Activated T-helper 9 cell treated with anti-CD3 and anti-CD28 coated beads, Interleukin-2, amount 50 U/mL, for 16 hours (primary cell): ENCODE measurements at places on chromosomes 6 and 20.

- no peak for DNase-seq
These were observed 183.3 kb downstream of the FOXC1 start for GRCh38 chr6:1792989-1793388.

GRCh38 chr20:21436205-21436604, 38.9 kb upstream of the NKX2-4 start:
- DNase-seq, result no peak

DNA sequence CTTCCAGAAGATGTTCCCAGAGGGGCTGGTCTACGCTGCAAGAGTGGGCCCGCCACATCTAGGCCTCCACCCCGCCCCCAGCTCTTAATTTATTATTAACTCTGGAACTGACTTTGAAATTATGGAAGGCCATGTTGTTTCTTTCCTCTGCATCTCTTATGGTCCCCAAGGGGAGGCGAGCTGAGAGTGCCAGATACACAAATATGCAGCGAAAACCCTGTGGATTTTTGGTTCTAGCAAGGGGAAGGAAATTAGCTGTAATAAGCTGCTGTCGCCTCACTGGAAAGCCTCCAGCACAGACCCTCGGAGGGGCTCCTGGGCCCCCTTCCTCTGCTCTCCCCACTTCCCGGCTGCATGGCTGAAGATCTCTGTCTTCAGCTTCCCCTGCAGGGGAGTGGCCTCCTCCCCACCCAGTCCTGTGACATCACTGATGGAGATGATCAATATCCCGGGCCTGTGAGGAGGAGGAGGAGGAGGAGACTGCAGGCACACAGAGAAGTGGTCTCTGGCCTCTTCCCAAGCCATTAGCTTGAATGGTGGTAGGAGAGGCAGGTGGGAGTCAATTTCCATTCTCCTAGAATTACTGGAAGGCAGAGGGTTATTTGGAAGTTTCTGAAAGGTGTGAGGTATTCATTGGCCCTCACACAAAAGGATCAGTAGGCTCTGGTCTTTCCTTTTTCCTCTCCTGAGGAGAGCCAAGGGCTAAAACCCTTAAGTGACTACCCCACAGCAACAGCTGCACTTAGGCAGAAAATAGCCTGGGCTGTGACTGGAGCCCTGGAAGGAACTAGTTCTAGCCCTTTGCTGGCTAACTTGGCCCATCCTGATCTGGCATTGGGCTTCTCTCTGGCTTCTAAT, 39.7 kb upstream of the CCDC167 start:
- no peak for DNase-seq

DNA sequence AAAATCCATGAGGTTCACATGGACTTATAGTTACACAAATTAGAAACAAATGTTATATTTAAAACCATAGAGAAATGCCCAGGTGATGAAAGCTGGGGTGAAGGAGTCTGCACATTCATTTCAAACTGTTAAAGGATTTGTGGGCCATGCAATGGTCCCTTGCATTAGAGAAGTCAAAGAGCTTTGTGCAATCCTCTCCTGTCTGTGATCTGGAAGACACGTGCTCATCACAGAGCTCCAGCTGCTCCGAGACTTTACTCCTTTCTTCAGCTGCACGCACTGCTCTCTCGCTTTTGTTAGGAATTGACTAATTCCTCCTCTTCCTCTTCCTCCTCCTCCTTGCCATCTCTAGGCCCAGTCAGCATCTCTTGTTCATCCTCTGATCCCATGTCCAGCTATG, 4.1 kb upstream of the AIF1 start:
- no peak for DNase-seq

DNA sequence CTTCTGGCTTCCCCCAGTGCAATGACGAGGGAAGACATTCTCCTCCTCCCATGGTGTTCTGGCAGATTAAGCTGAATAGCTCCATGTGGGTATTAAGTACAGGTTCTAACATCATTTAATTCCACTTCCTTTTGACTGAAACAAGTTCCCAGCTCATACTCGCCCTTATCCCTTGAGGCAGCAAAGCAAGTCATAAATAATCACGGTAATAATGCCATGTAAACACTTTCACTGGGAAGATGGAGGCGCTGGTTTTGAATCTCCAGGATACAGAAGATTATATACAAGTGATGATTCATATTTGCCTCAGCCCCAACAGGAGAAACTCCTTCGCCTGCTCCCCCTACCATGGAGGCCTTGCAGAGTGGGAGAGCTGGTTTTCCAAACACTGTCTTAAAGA, 141.3 kb downstream of the PXDC1 start:
- no peak for DNase-seq

DNA sequence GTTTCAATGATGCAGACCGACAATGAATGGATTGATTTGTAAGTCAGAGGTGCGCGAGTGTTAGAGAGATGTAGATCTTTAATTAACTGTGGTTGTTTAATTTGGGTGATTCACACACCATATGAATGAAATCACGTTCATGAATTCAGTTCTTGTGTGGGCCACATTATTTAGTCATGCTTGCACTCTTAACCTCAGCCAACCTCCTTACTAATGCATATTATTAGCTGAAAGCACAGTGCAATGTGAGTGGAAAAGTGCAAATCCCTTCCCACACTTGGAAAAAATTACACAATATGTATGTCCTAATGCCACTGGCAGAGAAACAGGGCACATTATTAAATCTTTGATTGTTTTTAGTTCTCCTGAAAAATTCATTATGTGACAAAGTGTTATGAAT, 512.5 kb downstream of the BCKDHB start:
- DNase-seq, result no peak

- DNase-seq, result no peak
These were observed 170.9 kb downstream of the ARHGAP18 start for GRCh38 chr6:129539032-129539431.

GRCh38 chr20:11337361-11338130, 580.1 kb upstream of the BTBD3 start:
- DNase-seq, result no peak

GRCh38 chr6:157787080-157787479, 36.0 kb upstream of the SNX9 start:
- DNase-seq, result no peak

DNA sequence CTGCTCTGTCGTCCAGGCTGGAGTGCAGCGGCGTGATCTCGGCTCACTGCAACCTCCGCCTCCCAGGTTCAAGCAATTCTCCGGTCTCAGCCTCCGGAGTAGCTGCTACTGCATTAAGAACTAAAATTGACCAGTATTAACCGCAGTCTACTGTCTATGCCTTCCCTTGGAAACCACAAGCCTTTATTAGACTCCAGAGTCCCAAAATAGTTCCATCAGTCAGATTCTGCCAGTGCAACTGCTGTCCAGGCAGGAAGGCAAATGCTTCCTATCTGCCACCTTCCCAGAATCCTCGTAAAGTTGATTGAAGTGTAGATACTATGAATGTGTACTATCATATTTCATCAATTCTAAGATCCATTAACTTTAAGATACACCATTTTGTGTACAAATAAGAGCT, 16.7 kb downstream of the KAT14 start:
- no peak for DNase-seq

- no peak for DNase-seq
These were observed 12.5 kb upstream of the TMEM30A start for GRCh38 chr6:75296811-75297779.

DNA sequence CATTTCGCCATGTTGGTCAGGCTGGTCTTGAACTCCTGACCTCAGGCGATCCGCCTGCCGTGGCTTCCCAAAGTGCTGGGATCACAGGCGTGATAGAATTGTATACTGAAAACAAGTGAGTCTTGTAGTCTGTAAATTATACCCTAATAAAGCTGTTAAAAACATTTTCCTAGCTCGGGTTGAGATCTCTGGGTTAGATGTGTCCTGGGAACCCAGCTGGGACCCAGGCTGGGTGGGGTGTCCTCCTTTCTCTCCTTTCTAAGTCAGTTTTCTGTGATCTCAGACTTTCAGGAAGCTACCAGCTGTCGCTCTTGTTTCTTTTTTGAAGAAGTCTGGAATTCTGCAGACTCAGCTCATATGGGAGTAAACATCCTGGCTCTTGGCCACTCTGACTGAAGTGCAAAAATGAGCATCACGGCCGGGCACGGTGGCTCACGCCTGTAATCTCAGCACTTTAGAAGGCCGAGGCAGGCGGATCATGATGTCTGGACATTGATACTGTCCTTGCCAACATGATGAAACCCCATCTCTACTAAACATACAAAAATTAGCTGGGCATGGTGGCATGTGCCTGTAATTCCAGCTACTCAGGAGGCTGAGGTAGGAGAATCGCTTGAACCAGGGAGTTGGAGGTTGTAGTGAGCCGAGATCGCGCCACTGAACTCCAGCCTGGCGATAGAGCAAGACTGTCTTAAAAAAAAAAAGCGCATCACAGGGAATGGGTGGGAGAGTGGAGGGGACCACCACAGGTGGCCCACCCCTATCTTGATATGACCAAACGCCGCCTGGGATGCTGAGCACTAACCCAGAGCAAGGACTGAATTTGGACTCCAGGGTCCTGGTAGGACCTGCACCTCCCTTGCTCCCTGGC, 9.9 kb upstream of the PCIF1 start:
- DNase-seq, result no peak

- no peak for DNase-seq
These were observed 97.8 kb downstream of the NOL4L start for GRCh38 chr20:32487381-32487780.

DNA sequence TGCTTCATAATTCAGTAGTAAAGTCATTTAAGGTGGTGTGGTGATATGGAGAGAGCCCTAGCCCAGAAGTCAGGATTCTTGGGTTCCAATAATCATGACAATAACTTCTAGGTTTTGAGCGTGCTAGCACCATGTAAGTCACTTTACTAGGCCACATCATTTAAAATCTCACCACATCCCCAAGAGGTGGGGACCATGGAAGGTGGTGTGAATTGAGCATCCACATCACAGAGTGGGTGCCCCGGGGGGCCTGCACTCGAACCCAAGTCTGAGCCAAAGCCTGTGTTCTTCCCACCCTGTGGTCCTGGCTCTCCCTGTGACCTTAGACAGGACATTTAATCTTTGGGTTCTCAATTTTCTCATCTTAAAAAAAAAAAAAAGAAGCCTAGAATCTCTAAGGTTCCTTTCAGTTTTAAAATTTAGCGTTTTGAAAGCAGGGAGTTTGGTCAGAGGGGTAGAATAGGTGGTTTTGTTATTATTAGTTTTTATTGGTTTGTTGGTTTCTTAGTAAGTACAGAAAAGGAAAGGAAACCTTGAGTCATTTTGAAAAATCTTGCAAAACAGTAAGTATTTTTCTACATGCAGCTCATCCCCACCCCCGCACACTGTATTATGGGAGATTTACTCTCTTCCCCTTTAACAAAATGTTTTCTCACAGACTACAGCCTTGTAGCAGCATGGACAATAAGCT, 26.4 kb downstream of the ARMC2 start:
- peak; percentile 37 for DNase-seq

DNA sequence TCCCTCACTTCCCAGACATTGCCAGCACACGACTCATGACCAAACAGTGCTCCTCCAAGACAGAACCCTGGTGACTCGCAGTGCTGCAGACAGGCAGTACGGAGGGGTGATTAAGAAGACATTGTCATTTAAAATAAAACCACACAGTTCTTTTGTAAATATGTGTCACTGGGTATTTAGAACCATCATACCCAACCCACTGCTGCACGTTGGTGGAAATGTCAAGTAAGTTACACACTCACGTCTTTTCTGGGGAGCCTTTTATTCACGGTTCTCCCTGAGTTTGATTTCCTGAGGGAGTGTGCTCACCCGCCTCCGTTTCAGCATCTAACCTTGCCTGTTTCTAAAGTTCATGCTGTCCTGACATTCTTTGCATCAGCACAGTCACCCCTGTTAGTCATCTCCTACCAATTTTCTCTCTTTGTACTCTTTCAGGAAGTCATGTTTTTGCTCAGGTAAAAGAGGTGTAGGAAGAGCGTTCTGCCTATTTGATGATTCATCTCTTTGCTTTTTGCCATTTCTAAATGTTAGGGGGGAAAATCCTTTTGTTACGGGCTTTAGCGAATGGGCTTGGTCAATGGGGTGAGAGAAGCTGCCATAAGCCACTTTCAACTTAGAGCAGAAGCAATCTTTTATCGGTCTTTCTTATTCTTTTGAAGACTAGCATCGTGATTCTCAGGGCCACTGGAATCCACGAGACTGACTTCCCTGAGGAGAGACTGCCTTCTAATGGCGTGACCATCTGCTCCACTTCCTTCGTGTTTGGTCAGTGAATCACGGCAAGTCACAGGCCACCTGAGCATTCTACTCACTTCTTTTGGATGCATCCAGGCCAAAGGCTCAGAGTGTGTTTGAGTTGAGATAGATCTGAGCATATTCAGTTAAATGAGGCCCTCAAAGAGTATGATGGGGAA, 512.8 kb upstream of the JARID2 start:
- peak; percentile 46 for DNase-seq

DNA sequence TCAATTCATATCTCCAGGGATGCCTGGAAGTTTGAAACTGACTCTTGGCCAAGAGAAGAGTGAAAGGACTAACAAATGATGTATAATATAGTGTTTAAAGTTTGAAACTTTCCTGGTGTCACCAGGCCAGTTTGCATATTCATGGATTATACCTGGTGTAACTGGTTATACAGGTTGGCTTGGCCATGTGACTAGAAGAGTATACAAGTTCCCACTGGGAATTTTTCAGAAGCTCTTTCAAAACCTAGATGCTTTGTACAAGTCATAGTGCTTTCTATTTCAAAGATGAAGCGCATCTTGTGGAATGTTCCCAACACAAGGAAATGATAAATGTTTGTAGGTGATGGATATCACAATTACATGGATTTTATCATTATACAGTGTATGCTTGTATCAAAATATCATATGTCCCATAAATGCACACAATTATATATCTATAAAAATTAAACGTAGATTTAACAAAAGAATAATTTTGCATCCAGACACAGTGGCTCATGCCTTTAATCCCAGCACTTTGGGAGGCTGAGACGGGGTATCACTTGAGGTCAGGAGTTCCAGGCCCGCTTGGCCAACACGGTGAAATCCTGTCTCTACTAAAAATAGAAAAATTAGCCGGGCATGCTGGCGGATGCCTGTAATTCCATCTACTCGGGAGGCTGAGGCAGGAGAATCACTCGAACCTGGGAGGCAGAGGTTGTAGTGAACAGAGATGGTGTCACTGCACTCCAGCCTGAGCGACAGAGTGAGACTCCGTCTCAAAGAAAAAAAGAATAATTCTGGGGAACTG, 1420.2 kb downstream of the GRIK2 start:
- no peak for DNase-seq

DNA sequence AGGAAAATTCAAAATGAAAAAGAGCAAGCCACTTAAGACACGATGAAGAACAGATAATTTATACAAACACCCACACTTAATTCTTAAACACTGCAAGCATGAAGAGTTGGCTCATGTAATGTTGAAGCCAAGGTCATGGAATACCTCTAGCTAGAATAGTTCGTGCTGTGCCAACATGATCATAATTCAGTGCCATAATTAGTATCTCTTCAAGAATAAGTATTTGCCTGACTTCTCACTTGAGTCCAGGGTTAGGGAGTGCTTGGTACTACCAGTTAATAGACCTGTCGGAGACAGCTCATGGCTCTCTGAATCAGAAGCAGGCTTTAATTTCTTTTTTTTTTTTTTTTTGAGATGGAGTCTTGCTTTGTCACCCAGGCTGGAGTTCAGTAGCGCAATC, 206.3 kb downstream of the UNC5CL start:
- no peak for DNase-seq

- DNase-seq, result no peak
These were observed 45.9 kb downstream of the EBF4 start for GRCh38 chr20:2738331-2739041.
